ENCODE measurements at places on chromosomes 12 and 14.
A peak's percentile ranks its signal among the peaks of the same experiment; 100 is the strongest.

DNA sequence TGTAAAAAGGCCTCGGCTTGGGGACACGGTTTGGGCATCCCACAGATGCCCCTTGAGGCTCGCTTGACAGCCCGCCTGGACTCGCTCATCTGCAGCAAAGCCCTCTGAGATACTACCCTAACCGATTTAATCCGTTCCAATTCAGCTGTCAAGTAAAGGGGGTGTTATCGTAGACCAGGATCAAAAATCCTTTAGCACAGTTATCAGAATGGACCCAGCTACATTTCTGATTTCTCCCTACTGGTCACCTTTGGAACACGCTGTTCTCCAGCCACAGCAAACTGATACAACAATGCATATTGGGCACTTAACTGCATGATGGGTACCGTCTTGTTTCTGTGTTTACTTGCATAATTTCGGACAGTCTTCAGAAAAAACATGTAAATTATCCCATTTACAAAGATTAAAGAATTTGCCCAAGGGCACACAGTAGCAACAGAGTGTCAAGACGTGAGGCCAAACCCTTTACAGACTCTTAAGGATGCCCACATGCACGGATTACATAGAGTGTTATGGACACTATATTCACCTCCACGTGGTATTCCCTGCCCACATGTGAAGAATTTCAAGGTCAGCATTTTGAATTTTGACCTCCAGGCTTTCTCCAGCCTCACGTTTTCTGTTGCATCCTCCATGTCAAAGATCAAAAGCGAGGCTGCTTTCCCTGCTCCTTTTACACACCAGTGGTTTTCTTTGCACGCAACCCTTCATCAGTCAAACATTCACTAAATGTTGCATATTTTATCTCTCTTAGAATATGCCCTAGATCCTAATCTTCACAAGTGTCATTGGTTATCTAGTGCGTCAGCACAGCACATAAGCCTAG, 3.2 kb upstream of the DUSP6 start:
- DNase-seq, result no peak

DNA sequence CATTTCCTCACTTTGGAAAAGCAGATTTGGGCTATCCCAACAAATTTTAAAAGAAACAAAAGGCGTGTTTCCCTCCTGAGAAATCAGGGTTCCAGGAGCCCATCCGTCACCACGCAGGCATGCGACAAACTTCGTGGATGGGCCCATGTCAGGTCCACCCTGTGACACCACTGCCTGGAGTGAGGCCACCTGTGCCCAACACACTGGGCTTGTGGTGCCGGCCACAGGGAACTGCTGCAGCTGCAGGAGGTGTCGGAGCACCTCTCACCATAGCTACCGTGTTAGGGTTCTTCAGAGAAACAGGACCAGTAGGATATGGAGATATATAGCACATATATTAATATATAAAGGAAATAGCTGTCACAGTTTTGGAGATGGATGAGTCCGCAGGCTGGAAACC, 53.0 kb upstream of the BCL11B start:
- DNase-seq, result no peak

DNA sequence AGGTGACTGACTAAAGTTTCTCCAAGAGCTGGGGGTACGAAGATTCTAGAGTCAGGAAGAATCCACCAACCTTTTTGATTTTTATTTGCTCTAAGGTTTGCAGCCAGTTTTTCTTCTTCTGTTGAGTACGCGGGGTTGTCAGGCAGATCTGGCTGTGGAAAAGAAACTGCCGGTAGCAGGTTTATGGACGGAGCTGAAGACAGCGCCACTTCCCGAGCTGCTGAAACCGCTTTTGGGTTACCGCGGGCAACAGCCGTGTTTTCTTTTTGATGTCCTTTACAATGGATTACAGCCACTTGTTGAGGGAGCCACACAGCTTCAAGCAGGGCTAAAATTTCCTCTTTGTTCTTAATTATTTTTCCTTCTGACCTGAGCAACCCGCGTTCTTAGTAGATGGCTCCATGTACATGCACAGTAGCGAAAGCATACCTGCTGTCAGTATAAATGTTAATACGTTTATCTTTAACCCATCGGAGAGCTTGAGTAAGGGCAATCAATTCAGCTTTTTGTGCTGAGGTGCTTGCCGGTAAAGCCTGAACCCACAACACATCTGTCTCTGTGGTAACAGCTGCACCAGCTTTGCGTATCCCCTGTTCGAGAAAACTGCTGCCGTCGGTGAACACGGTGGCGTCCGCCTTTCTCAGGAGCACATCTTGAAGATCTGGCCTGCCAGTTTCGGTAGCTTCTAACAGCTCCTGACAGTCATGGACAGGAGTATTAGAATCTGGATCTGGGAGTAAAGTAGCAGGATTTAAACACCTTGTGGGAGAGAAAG, 674.3 kb downstream of the TMEM121 start:
- no peak for DNase-seq

DNA sequence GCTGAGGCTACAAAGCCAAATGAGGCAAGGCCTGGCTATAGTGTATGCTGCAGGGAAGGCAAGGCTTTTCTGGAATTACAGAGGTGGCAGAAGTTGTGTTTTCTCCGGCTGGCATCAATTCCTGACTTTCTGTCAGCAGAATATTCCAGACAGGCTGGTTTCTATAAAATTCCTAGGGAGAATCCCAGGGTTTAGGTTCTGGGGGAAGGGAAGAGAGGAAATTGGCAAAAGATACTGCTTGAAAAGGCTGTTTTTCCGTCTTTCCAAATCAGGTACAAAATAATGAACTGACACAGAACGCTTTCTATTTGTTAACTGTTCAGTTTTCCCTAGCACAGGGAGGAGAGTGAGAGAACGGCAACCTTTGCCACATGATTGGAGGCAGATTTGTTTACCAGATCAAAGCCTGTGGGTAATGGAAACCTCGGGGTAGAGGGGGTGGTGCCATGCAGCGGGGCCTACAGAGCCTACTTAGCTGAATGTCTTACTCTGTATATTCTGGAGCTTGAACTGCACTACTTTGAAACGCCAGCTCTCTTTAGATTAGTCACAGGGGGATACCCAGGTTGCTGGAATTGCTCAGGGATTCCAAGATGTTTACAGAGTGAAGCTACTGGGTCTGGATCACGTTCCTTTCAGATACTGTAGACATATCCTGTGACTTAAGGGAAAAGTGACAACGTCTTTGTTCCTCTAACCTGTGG, 65.8 kb upstream of the DACT1 start:
- peak; percentile 50 for DNase-seq

DNA sequence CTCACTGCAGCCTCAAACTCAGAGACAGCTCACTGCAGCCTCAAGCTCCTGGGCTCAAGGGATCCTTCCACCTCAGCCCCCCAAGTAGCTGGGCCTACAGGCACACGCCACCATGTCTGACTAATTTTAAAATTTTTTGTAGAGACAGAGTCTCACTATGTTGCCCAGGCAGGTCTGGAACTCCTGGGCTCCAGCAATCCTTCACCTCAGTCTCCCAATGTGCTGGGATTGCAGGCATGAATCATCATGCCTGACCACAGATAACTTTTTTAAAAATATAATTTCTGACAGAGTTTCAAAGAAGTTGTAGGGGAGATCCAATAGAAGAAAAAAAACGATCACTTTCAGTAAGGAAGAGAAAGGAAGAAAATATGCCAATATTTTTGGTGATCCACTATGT, 189.7 kb upstream of the CDKN3 start:
- DNase-seq, result peak; percentile 54

DNA sequence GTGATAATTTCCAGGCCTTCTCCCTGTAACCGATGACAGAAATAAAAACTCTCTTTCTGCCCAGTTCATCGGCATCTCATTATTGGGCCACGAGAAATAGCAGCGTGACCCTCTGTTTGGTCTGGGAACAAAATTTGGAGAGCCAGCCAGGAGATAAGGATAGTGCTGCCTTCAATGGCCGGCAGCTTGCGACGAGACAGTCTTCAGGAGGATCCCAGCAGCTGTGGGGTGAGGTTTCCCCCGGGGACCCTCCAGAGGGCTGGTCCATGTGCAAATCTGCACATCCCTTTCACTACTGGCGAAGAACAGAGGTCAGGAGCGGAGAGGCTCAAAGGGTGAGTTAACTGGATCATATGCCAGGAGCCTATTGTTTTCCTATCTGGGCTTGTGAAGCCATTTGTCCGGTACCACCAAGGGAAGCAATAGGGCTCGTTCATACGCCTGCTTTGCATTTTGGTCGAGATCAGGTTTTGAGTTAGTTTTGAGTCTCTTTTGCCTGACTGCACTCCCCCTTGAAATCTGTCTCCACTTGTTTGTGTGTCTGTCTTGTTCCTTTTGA, 4.8 kb downstream of the SLC39A2 start:
- DNase-seq, result no peak

DNA sequence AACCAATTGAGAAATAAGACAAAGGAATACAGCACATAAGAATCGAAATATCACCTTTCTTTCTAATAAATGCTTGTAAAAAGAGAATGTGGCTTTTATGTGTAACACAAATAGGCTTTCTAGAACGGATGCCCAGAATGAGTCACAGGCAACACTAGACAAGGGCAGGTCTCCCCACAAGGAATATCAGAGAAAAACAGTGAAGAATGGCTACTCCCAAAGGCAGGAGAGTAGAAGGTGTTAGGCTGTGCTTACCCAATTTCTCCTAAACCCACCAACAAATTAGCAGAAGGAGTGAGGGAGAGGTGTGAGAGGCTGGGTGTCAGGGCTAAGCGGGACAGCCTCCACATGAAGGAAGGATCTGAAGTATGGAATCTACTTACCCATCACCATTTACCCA, 55.2 kb downstream of the GALNT4 start:
- peak; percentile 29 for DNase-seq
